ENCODE measurements at places on chromosomes 2 and 18.

DNA sequence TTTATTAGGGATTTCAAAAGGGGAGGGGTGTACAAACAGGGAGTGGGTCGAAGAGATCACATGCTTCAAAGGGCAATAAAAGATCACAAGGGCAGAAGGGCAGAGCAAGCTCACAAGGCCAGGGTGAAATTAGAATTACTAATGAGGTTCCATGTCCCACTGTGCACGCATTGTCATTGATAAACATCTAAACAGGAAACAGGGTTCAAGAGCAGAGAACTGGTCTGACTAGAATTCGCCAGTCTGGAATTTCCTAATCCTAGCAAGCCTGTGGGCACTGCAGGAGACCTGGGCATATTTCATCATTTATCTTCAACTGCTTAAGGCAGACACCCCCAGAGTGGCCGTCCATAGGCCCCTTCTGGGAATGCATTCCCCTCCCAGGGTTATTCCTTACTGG is 408.2 kb downstream of the ZNF804A start:
- DNase-seq, result no peak

- no peak for DNase-seq
Measured at GRCh38 chr18:1952486-1952885, 618.8 kb downstream of the METTL4 start.

- DNase-seq, result no peak
Measured at GRCh38 chr18:29164993-29165599, 988.2 kb upstream of the CDH2 start.

DNA sequence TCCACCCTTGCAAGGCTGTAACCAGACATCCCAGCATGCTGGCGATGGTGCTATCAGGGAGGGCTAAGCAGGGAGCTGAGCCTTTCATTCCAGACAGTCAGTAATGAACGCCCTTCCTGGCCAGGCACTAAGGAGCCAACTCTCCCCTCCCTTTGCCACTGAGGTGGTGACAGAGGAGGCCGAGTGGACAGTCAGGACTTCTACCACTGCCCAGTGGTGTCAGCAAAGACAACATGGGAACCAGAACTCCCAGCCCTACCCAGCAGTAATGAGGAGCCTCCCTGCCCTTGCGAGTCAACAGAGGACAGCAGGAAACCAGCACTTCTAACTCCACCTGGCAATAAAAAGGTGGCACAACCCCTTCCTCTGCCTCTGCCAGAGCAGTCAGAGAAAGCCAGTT is 68.6 kb downstream of the ZAP70 start:
- no peak for DNase-seq

DNA sequence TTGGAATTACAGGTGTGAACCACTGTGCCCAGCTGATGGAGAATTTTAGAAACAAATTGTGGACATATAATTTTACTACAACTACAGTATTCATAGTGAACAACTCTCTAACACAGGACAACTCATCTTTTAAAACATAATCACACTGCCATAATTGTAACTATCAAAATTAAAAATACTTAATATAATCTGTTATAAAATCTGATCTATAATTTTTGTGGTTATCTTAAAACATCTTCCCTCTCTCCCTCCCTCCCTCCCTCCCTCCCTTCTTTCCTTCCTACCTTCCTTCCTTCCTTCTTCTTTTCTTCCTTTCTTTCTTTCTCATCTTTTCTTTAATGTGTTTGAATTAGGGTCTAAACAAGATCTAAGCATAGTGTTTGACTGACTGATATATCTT is 577.7 kb downstream of the CNTNAP5 start:
- DNase-seq, result no peak

- no peak for DNase-seq
Measured at GRCh38 chr2:45771261-45771660, 119.8 kb downstream of the PRKCE start.

DNA sequence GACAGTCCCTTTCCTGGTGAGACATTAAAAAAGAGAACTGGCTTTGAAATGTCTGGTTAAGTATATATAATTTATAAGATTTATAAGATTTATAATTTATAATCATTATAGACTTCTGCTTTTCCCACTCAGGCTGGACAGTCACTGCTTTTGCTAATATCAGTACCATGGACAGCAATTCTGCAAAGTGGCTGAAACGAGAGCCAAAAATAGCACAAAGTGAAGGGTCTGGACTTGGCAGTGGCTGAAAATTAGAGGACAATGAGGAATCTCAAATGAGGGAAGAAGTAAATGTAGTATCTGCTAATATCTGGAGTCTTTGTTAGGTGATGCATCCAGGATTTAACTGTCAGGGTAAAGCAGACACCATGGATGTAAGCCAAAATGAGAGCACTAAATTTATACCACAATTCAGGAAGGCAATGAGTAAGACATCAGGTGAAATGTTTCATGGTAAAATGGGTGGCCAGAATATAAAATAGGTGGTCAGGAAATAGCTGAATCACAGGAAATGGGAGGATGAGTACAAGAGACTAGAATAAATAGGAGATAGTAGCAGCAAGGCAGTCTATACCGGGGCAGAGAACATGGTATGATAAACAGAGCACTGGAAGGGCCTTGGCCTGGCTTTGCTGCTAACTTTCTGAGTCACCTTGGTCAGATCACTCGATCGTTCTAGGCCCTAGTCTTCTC is 39.6 kb upstream of the BOD1L2 start:
- no peak for DNase-seq

DNA sequence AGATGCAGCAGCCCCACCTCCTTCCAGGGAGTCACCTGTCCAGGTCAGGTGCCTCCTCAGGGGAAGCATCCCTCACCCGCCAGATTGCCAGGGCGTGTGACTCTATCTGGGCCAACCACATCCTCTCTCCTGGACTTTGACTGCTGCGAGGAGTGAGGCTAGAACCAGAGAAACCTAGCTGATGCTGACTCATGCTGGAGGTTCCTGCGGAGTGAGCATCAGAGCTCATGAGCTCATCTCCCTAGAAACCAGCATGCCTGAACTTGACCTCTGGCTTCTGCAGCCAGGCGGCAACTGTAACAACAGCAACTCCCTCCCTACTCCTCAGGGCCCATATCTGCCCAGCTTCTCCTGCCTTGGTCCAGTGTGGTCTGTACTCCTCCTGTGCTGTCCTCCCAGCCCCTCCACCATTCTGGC is 28.3 kb upstream of the NT5DC4 start:
- peak; percentile 27 for DNase-seq

- DNase-seq, result no peak
Measured at GRCh38 chr2:143545949-143546255, 416.7 kb downstream of the ARHGAP15 start.

DNA sequence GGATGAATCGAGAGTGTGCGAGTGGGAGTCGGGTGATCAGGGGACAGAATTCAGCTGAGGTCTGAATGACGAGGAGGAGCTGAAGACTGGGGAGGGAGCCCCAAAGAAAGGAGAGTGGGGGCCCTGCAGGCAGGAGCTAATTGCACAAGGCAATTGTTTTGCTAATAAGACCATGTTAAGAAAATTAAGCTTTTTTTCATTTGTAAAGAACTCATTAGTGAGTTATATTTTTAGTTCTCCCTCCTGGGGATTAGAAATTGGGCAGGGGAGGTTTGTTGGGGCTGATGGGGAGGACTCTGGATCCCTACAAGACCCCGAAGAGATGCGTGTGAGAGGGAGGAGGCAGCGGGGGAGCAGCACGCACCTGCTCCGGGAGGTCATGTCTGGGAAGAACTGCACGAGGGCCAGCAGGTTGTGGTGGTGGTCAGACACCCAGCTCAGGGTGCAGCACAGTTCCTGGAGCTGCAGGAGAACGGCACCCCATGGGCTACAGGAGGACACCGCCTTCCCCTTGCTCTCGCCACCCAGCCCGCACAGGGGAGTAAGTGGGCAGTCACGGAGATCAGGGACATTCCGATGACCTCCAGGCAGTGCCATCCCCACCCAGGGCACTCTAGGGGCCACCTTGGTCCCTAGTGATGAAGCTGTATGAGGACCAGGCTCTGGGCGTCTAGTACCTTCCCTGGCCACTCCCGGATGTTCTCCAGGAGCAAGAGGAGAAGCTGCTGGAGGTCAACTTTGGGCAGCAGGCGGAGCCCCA is 51.1 kb upstream of the SEMA4C start:
- no peak for DNase-seq

DNA sequence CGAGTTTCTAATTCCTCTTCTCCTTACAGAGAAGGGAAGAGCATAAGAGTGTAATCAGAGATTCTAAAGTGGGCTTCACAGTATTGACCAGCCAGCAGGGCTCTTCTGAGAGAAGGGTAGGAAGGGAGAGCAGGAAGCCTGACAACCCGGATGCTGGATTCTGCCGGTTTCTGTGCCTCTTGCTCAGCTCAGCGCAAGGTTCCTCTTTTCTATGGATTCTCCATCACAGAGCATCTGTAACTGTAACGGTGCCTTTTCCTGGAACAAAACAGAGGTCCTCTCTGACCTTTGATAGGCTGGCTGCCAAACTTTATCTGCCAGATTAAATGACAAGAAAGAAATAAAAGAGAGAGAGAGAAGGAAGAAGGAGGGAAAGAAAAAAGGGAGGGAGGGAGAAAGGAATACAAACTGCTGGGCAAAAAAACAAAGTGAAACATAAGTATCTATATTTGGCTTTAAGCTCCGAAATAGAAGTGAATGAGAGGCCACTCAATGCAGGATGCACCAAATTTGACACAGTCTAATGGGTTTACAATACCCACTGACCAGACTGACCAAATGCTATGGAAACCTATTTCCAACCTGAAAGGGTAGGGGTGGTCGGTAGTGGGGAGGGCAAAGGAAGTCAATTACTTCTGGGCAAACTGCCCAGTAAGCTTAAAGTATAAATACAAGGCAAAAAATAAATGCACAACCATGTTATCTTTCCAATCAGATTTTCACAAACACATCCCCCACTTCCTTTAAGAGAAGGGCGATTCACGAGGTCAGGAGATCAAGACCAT is 59.2 kb downstream of the PIEZO2 start:
- DNase-seq, result no peak

DNA sequence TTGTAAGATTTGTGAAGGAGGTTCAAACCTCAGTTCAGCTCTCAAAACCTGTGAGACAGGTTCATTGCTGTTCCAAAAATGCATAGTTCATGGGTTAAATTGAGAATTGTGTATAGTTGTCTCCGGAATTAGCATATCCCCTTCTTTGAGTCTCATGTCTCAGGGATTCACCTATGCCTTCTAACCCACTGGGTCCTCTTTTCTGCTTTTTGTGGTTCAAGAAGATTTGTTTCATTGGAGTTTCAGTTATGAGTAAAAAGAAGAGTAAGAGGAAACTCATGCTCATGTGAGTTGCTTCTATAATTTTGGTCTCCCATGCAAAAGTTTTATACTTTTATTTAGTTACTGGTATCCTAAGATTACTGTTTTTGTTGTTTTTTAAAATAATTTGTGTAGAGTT is 1219.8 kb upstream of the ZEB2 start:
- no peak for DNase-seq

DNA sequence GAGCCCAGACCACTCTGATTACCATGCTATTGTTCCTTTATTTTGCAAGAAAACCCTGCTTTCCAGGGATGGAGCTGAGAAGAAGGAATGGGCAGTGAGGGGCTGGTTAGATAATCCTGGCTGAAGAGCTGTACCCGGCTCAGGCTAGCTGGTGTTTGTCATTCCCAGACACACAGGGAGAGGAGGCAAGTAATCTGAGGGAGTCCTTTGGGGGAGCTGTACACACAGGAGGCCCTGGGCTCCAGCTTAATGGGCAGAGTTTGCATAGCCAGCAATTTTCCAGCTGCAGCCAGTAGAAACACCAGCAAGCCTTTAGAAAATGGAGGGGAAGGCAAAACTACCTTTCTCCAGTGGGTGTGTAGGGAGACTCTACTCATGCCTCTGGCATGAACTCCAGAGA is 259.3 kb downstream of the SOX11 start:
- DNase-seq, result no peak

GRCh38 chr2:85648619-85649018 is 19.4 kb downstream of the SFTPB start:
- DNase-seq, result no peak

DNA sequence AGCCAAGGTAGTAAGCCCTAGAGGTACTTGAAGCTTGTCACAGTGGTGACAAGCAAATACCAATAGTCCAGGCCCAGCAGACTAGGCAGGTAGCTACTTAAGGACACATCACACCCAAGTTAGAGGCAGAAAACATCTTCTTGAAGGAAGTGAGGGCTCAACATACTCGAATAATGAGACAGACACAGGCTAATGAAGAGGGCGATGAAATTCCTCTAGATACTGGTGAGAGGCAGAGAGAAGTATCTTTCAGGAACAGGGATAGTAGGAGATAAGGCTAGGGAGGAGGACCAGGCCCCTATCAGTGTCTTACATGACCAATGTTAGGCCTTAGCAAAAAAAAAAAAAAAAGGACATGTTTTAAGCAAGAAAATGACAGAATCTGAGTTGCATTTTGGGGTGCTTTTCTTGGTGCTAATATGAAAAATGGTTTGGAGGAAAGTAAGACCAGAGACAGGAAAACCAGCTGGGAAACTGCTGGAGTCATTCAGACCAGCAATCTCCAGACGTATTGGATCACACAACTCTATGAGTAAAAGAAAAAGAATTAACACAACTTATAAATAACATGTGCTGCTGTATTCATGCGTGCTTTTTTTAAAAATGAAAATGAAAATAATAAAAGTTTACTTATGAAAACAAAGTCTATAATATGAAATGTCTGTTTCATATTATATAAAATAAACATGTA is 37.7 kb downstream of the COBLL1 start:
- DNase-seq, result no peak

DNA sequence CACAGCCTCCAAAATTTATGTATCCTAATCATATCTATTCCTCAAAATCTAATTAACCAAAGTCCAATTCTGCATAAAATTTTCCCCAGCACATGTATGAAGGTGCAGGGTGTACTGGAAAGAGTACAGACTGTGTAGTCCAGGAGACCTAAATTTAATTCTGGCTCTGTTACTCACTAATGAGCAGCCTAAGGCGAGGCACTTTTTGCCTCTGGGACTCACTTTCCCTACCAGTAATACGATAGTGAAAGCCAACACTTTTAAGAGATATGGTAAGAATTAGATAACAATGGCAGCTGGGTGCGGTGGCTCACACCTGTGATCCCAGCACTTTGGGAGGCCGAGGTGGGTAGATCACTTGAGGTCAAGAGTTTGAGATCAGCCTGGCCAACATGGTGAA is 177.7 kb downstream of the PIEZO2 start:
- DNase-seq, result no peak

DNA sequence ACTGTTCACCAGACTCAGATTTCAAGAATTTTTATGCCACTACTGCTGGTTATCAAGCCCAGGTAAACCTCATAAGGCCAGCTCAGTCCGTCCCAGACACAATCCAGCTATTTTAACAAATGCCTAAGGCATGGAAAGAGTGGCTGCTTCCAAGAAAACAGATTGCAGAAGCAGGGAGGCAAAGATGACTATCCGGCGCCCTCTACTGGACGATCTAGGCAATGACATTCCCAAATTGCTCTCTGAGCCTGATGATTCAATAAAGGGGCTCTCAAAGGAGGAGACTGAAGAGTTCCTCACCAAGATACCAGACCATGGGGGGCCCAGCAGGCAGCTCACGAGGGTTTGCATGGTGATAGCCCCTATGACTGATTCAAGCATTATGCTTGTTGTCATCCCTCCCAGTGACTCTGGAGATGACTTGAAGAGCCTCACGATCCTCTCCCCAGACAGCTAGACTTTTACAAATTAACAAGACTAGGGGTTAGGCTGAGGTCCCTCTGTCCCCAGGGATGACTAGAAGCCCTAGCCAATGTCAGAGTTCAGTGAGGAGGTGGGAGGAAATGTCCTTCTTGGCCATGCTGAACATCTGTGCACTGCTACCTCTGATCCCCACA is 25.0 kb downstream of the SERPINB8 start:
- DNase-seq, result peak; percentile 23

- no peak for DNase-seq
Measured at GRCh38 chr2:221559991-221560390, 12.1 kb downstream of the EPHA4 start.

Measured in activated CD4-positive, alpha-beta T cell treated with anti-CD3 and anti-CD28 coated beads, Interleukin-2, amount 50 U/mL, for 4 hours (primary cell).